Activated CD4-positive, alpha-beta T cell treated with anti-CD3 and anti-CD28 coated beads, Interleukin-2, amount 50 U/mL, for 24 hours (primary cell): ENCODE measurements at places on chromosomes 16 and 17.

GRCh38 chr16:86219655-86220445 lies 290.5 kb upstream of the FOXF1 start:
- DNase-seq = no peak

GRCh38 chr16:14071576-14072271 lies 605 bp downstream of the MRTFB start:
- DNase-seq = peak; percentile 1

DNA sequence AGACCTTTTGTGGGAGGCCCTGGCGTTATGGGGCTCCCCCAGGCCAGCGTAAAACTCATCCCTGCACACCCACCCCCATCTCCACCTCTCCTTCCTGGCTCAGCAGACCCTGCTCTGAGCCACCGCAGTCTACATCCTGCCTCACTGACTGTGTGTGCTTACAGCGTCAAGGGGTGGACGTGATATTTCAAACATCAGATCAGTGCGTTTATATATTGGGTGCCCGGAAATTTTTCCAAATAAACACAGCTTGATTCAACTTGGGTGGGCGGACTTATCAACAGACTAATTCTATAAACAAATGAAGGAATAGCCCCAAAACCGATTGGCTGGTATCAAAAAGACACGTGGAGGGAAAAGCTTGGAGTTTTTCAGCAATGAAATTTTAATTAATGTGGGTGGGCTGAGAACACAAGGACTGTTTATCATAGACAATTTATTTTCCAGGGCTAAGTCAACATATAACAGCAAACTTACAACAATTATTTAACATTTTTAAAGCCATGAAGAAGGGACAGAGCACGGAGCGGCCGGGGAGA lies at the start of gene FOXL1:
Gene FOXL1 (plus strand): TSS at position 489 of the 539 bp plus-strand sequence. CDS start 175 bp downstream, outside the sequence.
- no peak for DNase-seq

DNA sequence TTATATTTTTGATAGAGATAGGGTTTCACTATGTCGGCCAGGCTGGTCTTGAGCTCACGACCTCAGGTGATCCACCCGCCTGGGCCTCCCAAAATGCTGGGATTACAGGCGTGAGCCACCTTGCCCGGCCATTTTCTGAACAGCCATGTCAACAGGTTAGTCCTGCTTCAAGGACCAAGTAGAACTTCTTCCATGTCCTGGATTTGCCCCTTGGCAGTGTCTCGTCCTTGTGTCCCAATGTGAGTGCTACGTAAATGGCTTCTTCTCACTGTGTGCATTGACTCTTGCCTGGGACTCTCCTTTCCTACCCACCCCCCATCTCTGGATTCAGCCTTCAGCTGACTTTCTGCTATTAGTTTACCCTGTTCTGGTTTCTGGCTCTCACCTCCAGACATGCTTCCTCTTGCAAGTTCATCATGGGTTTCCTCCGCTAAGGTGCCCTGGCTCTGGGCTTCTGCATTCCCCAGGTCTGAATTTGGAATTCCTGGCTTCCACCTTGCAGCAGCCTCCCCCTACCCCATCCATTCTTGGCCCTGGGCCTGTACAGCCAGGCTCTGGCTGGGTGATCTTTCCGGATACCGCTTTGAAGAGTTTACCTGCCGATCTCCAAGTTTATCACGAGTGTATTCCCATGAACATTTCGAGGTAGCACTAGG lies 14.0 kb upstream of the IRF8 start:
- DNase-seq = no peak

GRCh38 chr17:77873500-77874302 lies 84.8 kb upstream of the TNRC6C start:
- DNase-seq = no peak

DNA sequence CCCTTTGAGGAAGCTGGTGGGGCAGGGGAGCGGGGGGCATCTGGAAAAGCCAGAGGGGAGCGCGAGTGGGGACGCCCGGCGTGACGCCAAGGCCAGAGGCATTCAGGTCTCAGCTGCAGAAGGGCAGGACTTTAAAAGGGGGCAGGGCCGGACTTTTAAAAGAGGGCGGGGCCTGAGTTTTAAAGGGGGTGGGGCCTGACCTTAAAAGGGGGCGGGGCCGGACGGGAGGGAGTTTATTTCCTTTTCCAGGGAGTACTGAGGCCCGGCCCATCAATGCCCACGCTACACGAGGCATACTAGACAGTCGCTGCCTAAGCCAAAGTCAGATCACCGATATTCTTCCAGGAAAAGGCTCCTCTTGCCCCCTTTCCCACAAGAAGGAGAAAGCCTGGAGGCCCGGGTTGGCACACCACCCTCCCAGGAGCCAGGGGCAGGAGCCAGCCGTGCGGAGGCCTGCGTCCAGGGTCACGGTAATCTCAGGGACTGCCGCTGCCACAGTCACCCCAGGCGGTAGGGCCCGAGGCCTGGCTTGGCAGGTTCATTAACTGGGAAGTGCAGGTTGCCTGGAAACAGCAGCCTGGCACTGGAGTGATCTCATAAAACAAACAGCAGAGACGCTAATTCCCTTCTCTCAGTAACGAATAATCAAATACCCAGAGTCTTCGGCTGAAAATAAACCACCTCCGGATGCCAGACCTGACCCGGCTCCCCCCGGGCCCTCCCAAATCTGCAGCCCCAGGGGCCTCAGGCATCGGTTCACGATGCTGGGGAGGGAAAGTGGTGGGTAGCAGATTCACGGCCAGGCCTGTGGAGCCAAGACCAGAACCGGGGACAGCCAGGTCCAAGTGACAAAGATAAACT lies 90.7 kb downstream of the TIMM22 start:
- no peak for DNase-seq

GRCh38 chr17:13415871-13416416 lies 185.8 kb downstream of the HS3ST3A1 start:
- DNase-seq = no peak

GRCh38 chr16:48001324-48001895 lies 154.4 kb downstream of the ABCC12 start:
- no peak for DNase-seq

DNA sequence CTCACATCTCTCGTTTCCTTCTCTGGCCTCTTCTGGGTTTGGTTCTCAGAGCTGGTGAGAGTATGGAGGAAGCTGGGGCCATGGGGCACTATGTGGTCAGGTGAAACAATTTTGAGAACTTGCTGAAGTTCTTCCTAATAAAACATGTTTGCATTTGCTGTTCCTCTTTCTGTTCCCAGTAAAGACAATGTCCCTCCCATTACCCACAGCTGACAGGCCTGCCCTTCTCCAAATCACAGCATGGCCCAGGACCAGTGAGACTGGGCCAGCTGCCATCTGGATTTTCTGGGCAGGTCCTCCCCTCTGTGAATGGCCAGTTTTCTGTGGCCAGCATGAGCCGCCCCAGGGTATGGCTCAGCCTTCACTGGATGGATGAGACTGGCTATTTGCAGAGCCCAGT lies at the start of gene CD300H:
Gene CD300H (minus strand): TSS at position 113 of the 400 bp plus-strand sequence.
- DNase-seq = no peak

DNA sequence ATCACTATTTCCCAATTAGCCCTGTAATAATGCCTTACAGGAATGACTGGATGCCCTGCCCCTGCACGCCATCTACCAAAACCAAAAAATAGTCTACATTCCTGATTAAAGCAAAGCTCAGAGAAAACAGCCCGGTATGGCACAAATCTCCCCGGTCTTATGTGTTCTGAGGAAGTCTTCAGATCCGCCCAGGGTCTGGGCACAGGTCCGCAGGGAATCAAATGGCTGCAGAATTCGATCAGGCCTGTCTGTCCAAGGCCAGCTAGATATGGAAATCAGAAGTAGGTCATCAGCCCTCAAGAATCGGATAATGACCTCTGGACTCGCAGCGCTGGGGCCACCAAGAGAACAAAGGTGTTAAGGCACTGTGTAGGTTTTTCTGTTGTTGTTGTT lies 171.0 kb downstream of the ZFHX3 start:
- no peak for DNase-seq

DNA sequence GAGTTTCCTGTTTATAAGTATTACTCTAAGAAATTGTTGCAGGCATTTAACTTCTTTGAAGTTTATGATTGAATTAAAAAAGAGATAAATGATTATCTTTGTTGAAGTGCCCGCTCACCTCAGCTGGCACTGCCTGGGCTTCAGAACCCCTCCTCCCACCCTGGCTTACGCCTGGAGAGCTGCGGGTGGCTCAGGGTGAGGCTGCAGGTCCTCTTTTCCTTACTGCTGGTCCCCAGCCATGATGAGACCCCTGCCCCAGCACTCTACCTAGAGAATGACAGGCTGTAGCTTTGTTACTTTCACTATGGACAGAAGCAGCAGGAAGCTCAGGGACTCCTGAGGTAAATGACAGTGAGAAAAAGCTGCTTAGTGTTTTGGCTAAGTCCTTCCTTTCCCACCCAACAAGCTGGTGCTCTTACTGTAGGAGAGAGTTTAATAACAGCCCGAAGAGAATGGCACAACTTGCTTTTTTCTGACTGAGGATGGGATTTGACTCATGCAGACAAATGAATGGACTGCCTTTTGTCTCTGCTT lies 62.1 kb downstream of the EPN2 start:
- no peak for DNase-seq

- DNase-seq = no peak
Observed at GRCh38 chr17:7538891-7539545, 9.8 kb upstream of the TNFSF12 start.

DNA sequence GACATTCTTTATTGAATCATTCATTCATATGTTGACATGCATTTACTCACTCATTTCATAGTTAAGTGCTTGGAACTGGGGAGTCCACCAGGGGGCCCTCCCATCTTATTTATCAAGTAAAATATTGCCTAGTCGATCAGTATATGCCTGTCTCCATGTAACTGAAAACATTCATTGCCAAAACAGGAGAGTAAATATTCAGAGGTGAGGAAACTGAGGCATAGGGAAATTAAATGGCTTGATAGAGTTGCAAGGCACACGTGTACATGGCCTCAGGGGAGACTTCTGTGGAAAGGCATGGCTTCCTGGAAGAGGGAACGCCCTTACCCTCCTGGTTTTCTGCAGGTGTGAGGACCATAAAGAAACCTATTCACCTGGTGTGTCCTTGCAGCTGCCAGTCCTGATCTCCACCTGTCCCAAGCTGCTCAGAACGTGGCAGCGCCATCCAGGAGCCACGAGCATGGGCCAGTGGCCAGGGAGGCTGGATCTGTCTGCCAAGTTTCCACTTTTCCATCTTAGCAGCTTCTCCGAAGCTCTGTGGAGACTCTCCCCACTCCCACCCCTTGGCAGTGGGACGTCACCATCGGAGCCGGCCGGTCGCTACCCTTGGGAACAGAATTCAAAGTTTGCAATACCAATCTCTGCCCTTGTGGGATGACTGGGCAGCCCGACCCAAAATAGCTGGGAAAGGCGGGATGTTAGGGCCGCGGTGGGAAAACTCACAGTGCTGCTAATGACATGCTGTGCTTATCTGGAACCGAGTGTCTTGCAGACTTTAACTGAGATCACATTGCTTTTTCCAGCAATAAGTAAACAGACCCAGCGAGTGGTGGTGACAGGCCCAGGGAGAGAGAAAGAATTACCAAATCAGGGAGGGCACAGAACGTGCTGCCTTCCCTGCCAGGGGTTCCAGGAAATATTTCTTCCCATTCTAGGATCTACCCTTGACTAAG lies 4.1 kb upstream of the C1QTNF1 start:
- DNase-seq = no peak

- DNase-seq = no peak
Observed at GRCh38 chr17:21677911-21678310, 14.4 kb upstream of the KCNJ18 start.

- no peak for DNase-seq
Observed at GRCh38 chr17:76635039-76635438, 8.5 kb downstream of the ST6GALNAC1 start.

DNA sequence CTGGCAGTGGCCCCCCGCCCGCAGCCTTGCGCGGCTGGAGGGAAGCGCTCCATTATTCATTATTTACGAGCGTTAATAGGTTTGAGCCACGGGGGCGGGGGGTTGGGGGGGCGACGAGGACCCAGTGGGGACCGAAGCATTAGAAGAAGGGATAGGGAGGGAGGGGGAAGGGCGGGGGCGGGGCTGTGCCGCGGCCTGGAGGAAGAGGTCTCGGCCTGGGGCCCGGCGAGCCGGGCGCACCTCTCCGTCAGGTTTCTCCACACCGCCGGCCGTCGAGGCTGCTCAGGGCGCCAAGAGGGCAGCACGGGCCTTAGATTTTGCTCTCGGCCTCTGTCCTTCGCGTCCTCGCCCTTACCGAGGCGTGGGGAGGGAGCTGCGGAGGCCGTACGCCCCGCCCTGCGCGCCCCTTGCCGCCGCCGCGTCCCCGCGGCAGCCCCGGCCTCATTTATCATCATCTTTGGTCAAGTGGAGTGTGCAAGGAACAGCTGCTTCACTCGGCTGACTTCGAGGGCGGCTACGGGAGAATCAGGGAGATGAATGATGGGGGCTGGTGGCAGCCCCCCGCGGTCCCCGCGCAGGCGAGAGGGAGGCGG lies 54.2 kb downstream of the SREBF1 start:
- DNase-seq = no peak

DNA sequence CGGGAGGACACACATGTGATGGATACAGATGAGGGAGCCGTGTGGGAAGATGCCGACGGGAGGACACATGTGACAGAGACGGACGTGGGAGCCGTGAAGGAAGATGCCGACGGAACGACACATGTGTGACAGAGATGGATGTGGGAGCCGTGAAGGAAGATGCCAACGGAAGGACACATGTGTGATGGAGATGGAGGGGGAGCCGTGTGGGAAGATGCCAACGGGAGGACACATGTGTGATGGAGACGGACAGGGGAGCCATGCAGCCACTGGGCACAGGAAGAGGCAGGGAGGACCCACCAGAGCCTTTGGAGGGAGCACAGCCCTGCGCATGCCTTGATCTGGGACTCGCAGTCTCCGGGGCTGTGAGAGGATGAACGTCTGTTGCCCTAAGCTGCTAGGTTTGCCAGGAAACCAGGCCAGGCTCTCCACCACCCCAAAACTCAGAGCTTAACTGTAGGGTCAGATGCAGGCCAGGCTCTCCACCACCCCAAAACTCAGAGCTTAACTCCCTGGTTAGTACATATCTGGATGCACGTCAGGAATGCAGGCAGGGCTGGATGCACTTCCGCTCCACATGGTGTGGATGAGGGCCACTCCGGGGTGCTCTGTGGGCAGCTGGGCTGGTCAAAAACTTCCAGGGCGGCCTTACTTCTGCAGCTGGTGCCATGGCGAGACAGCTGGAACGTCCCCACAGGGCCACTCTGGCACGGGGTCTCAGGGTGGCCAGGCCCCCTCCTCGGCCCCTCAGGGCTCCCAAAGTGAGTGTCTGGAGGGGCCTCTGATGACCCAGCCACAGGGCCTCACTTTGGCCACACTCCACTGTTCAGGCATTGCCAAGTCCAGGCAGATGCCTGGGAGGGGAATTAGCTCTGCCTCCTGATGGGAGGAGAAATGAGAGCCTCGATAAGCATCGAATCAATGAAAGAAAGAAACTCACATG lies 47.7 kb upstream of the ZNF469 start:
- no peak for DNase-seq

DNA sequence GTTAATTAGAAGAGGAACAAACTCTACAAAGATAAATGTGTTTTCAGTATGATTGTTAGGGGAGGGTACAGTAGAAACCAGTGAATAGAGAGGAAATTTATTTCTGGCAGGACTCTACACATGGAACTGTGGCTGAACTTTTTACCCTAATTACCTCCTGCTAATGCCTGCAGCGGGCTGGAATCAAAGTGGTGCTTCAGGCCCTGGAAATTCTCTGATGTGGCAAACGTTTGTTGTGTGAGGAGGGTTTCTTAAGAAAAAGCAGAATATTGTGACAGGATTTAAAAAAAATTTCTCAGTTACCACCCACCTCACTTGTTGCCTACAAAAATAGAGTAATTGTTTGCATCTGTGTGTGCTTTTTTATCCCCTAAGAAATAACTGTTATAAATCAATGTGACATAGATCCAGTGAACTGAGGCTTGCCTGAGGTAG lies 154.5 kb downstream of the BCAS3 start:
- DNase-seq = no peak

- no peak for DNase-seq
Observed at GRCh38 chr17:75047398-75048098, 523 bp downstream of the KCTD2 start.
